HFFc6 (cell line): ENCODE measurements at places on chromosomes 2 and 18.

GRCh38 chr2:108613261-108614042 is 79.2 kb downstream of the LIMS1 start:
- no peak for DNase-seq
- H3K27me3 ChIP-seq = no peaks in the 10 kb centered on the region; the same call in 1 of the 2 replicates
- H3K4me3 ChIP-seq = no peak overlapping the region
- H3K27ac ChIP-seq = peak overlapping the region; percentile 81
- H3K36me3 ChIP-seq = no peaks in the 10 kb centered on the region
- peaks cover 67% of the 10 kb centered on the region for H3K4me1 ChIP-seq

DNA sequence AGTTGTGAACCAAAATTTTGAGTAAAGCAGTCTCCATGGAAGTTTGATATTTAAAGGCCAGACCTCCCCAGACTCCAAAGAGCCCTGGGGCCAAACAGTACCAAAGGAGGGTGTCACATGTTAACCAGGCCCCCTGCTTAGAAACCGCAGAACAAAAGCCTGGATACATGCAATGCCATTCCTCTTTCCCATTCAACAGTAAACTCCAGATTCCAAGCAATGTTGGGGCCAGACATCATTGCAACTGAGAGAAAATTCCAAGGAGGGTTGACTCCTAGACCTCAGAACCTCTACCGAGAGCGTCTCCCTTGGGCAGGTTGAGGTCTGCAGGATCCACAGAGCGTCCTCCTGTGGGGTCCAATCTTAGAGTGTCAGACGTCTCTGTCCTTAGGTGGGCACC is 404.4 kb upstream of the SYT4 start:
- no peak overlapping the region for H3K27ac ChIP-seq
- DNase-seq = no peak
- no peaks in the 10 kb centered on the region for H3K36me3 ChIP-seq
- H3K27me3 ChIP-seq = peaks cover 2% of the 10 kb centered on the region
- no peak overlapping the region for H3K4me3 ChIP-seq
- H3K4me1 ChIP-seq = peaks cover 10% of the 10 kb centered on the region; the same call in 1 of the 2 replicates

DNA sequence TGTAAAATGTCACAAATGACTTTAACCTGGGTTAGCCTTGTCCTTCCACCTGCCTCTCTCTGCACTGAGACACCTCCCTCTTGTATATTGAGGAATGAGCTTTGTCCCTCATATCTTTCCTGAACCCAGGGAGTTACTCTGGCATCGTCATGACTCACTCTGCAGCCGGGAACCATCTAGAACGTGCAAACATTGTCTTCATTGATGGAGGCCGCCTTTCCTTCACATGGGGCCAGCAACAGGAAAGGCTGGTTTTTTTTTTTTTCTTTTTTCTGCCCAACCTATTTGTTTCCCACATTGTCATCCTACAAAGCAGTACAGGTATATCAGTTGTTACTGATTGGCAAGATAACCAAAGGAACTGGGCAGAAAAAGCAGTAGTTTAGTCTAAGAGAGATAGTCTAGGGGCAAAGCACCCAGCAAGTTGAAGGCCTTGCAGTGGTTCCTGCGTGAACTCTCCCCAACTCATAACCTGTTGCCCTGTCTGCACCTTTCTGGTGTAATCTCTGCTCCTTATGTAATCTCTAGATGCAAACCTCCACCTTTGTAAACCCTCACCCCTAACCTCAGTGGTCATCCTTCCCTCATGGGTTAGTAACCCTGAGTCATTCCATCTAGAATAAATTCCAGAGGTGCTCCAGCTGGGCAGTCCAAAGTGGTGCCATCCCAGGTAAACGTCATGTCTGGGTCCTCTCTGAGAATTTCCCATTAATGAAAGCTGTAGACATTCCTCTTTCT is 38.3 kb downstream of the SLC40A1 start:
- no peak overlapping the region for H3K27ac ChIP-seq
- DNase-seq = no peak
- no peaks in the 10 kb centered on the region; the same call in 1 of the 2 replicates for H3K36me3 ChIP-seq
- H3K4me3 ChIP-seq = no peak overlapping the region

- no peak overlapping the region for H3K27ac ChIP-seq
- H3K36me3 ChIP-seq = no peaks in the 10 kb centered on the region; the same call in 1 of the 2 replicates
- DNase-seq = no peak
- no peak overlapping the region for H3K4me3 ChIP-seq
- no peaks in the 10 kb centered on the region for H3K27me3 ChIP-seq
- H3K4me1 ChIP-seq = peaks cover 25% of the 10 kb centered on the region
Measured at GRCh38 chr2:138239902-138240491, 261.6 kb upstream of the SPOPL start.

GRCh38 chr2:3238951-3239841 is 138.4 kb downstream of the EIPR1 start:
- H3K4me1 ChIP-seq = no peaks in the 10 kb centered on the region
- DNase-seq = no peak
- no peak overlapping the region for H3K27ac ChIP-seq
- no peaks in the 10 kb centered on the region for H3K36me3 ChIP-seq
- H3K27me3 ChIP-seq = no peaks in the 10 kb centered on the region

DNA sequence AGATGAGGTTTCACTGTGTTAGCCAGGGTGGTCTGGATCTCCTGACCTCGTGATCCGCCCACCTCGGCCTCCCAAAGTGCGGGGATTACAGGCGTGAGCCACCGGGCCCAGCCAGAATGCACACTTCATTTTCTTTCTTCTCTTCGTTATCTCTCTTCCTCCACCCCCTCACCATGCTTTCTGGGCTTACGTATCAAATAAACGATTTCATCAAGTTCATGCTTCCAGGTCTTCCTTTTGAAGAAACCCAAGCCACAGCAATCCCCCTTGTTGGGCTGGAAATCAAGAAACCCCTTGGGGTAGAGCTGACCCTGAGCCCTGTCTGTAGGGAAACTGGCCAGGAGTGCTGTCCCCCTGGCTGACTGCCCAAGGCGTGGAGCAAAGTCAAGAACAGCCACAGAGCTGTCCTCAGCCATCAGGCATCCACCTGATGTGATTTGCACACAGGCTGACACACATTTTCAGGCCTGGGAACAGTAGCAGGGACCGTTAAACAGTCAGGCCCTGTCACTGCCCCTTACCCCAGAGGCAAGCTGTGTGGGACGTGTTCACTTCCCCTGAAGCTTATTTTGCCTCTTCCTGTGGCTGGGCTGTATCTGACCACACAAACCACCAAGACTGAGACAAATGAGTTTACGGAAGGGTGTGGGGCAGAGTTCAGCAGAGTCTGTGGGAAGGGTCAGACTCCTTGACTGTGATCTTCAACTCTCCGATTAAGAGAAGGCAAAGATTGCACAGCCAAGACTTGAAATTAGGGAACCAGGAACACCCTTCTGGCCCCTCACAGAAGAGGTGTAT is 15.1 kb upstream of the NMUR1 start:
- H3K27me3 ChIP-seq = peaks cover 28% of the 10 kb centered on the region
- DNase-seq = no peak
- no peak overlapping the region for H3K27ac ChIP-seq
- H3K4me3 ChIP-seq = no peak overlapping the region
